ENCODE measurements at places on chromosomes 1 and 21.

DNA sequence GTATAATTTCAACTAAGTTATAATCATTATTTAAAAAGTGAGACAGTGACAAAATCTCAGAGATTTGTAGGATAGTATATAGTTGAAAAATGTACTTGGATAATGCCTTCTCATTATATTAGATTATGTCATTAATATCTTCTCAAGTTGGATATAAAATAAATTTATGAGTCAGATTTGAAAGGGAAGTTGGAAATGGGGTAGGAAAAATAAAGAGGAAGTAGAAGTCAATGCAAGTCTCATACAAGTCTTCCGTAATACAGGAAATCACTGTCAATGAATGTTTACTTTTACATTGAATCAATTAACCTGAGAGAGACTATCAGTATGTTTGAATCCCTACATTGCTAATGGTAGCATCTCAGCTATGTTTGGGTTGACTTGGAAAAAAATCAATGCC is 16.2 kb upstream of the RNPC3 start:
- no peak for DNase-seq

DNA sequence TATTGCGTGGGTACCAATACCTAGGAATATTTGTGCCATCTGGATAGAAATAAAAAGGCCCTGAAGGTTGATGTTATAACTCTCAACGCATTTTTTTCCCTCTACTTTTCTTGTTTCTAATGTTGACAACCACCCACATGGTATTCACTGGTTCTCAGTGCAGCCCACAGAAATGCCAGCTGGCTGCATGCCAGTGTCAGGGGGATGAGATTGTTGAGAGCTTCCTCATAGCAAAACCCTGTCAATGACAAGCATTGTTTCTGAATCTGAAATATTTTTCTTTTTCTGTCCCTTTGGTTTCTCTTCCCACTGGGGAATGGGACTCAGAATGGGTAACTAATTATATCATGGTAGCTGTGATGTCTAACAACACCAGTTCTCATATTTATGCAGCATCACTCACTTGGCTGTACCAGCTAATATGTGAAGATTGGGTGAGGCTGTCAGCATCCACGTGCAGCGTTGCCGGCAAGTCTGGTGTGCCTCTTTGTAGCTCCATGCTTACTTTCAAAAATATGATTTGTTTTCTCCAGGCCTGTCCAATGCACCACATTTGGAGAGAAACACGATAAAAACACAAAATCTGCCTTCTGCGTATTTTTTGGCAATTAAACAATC is 284.6 kb downstream of the PTBP2 start:
- DNase-seq: no peak

GRCh38 chr1:31931593-31932225 is 6.5 kb downstream of the PTP4A2 start:
- no peak for DNase-seq

DNA sequence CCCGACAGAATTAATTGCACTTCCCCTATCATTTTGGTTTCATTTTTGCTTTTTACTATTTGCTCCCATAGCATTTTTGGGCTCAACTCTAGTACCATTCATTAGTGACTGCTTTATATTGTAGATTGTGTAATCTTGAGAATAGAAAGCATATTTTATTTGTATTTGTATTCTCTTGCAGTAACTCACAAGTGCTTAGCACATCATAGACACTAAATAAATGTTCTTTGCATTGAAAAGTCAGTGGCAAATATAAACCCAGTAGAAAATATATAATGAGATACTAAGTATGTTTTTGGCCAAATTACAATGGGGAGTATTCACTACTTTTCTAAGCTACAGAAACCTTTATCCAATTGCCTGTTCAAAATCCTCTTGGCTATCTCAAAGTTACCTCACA is 359.7 kb upstream of the CAMK1G start:
- no peak for DNase-seq

DNA sequence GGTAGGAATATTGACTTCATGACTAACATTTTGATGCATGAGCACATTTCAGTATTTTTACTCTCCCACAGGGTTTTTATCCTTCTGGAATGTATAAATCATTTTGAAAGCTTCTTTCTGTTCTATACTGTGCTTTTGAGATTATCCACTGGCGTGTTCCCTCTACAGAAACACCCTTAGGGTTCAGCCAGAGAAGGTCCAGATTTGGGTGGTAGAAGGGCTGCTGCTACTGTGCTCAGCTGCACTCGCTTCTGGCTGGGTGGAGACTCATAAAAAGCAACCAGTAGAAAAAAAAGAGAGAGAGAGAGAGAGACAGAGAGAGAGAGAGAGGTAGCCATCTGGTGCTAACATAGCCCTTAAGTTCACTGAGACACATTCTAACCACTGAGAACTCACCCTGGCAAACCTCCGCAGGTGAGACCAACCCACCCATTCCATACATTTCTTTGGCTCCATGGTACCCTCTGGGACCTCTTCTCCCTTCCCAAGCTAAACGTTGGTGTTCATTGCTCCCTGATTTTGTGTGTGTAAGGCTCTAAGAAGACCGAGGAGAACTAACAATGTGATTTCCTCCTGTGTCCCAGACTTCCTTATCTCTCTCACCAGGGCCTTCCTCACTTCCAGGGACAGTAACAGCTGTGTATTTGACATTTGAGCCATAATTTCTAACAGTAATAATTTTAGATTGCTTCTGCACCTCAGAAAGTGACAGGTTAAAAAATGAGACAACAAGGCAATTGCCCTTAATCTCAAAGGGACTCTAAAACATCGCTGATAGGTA is 7.2 kb downstream of the APCS start:
- no peak for DNase-seq

DNA sequence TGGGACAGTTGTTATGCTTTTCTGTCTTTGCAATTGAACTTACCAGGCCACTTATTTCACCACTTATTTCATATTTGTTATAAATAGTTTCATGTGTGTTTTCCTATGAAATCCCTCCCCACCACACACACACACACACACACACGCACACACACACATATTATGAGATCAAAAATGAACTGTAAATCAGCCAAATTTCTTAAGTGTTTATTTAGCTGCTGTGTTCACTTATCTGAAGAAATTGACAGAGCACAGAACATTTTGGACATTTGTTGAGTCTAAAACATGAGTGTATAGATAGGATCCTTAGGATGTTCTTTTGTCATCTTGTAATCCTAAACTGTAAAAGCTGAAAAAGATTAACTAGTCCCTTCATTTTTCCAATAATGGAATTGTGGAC is 7.8 kb upstream of the TNFSF18 start:
- DNase-seq: no peak

DNA sequence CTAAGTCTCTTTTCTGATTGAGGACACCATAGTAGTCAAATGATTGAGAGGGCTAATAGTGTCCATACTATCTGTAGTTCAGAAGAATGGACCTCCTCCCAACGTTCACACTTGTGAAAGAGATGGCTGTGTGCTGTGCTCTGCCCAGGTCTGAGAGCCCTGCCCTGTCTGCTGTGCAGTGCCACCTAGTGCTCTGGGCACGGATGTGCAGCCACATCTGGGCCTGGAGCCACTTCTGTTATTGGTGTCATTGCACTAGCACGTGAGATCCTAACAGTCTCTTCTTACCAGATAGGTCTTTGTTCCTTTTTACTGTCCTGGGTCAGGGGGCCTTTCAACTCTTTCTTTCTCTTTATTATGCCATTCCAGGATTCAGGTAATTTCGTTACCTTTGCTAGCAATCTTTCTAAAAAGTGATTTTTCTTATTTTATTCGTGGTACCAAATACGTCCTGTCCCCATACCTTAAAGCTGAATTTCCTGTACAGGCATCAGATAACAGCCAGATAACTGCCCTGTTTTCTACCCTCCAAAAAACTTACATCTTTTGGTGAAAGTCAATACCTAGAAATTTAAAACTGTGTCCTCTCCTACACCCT is 21.7 kb downstream of the INTS3 start:
- DNase-seq: peak; percentile 82

- DNase-seq: no peak
Measured at GRCh38 chr1:161219078-161219892, 4.1 kb downstream of the APOA2 start.

DNA sequence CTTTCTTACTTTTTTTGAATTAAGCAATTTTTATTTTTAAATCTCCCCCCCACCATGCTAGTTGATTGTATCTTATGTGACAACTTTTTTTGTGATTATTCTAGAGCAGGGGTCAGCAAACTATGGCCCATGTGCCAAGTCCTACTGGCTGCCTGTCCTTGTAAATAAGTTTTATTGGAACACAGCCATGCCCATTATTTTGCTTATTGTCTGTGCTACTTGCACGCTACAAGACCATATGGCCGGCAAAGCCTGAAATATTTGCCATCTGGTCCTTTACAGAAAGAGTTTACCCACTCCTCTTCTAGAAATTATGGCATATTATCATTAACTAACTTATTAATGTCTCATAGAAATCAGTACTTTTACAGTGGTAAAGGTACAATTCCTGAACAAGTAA is 51.7 kb downstream of the AK5 start:
- no peak for DNase-seq

DNA sequence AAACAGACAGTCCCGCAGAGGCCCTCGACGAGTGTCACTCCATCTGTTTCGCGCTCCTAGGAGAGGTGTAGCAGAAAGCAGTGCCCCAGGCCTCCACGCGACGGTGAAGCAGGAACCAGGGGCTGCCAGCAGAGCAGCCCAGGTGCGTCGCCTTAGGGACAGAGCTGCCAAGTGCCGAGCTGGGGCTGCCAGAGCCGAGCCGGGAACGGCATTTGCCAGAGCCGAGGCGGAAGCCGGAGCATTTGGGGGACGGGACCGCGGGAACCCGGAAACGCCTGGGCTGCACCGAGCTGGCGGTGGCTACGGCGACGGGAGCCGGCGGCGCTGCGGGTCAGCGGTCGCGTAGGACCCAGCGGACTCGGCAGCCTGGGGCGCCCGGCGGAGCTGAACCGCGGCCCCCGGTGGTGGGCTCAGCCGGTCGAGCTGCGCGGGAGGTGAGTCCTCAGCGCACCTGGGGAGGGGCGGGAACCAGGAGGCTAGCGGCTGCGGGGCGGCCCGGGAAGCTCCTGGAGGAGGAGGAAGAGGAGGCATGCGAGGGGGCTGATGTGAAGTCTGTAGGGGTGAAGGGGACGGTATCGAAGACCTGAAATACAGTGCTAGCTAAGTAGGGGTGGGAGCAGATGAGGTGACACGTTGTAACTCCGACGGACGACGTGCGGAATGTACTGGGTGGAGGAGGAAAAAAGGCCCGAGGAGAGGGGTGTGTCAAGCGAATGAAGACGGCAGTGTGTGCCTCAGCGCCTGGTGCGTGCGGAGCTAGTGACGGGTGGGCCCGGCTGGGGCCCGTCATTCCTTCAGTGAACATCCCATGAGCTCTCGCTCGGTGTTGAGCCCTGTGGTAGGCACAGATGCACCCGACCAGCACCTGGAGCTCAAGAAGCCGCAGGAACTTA is at the start of gene SLC35A3:
Gene SLC35A3, plus strand, starts transcription at position 268 of the 893 bp plus-strand sequence. CDS start 23,559 bp downstream, outside the sequence.
- DNase-seq: peak; percentile 84

GRCh38 chr1:110576441-110576840 is 29.7 kb downstream of the KCNA2 start:
- no peak for DNase-seq

GRCh38 chr1:33267468-33268205 is 11.3 kb downstream of the ZNF362 start:
- DNase-seq: no peak

DNA sequence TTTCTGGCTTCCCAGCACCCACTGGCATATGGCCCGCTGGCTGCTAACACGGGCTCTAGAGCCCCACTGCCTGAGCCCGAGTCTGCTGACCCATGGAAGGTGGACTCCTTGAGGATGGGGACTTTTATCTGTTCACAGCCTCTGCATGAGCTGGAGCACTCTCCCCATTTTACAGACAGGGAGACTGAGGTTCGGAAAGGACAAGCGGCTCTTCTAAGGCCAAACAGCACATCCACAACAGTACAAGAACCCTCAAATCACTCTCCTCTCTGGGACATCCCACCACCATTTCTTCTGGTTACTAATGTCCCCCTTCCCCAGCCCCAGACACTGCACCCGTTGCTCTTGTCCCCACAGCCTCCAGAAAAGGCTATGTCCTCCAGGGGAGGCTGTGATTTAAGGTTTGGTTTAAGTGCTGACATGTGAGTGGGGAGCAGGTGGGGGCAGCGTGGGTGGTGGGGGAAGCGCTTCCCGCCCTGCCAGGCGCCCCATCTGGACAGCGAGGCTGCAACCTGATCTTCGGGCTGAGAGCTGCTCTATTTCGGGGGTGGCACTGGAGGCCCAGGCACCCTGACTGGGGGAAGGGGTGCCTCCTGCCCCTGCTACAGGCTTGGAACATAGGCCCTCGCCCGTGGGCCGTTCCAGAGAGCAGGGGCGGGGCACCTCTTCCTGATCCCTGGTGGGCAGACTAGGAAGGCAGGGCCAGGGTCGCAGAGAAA is 104.8 kb upstream of the WNT4 start:
- no peak for DNase-seq

- DNase-seq: no peak
Measured at GRCh38 chr1:24932725-24933294, 2.7 kb upstream of the RUNX3 start.

DNA sequence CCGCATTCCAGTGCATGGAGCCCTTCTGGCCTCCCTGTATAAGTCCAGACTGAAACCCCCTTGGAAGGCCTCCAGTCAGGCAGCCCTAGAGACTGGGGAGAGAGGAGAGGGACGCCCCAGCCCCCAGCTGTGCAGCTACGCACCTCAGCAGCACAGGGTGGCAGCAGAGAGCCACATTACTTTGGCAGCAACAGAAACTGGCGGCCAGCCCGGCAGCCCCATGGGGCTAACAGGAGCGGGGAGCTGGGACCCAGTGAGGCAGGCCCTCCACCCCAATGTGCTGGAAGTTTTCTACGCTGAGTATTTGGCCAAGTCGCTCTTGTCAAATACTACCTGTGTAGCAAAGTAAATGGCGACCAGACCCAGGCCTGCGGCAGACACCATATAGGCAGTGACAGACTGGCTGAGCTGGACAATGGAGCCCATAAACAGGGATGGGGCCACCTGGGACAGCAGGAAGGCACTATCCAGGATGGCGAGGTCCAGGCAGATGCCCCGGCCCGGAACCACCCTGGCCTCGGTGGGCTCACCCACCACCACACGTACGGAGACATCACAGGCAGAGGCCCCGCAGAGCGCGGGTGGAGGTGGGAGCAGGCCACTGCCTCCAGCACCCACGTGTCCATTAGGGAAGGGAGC is 21.2 kb downstream of the SLC45A3 start:
- DNase-seq: peak; percentile 80

GRCh38 chr1:202516434-202516877 is 168.0 kb downstream of the PPP1R12B start:
- DNase-seq: no peak

DNA sequence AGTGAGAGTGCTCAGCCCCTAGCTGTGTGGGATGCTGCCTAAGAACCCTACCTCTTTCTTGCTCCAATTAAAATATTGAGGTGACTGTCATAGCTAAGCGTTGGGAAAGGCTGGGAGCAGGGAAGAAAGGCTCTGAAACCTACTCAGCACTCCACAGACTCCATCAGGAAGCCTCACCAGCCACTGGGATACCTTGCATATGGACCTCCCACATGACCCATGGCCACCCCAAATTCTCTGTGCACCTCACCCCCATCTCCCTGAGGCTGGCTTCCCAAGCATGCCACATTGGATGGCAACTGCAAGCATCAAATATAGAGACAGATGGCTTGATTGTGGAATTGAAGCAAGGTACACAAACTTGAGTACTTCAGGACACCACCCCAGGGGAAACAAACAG is 41.8 kb downstream of the FLVCR1 start:
- no peak for DNase-seq
